ENCODE measurements at places on chromosomes 1 and 21.

DNA sequence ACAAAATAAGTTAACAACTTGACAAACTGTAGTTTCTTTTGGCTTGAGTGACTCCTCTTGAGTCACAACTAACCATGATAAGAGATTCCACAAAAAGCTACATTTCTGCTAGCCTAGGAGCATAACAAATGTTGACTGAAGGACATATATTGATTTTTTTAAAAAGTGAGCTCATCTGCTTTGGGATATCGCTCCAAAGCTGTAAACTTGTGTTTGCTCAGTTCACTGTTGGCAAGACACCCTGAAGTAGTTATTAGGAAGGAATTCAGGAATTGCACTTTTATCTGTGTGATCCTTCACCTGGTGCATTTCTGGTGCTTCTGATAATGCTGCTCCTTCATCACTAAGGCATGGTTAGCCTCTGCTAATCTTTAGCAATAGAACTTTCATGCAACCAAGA is 23.7 kb downstream of the RWDD3 start:
- no peak for DNase-seq

GRCh38 chr1:175731581-175731980 is 11.8 kb downstream of the TNR start:
- no peak for DNase-seq

GRCh38 chr1:12028248-12028647 is 8.9 kb downstream of the MIIP start:
- DNase-seq = no peak

DNA sequence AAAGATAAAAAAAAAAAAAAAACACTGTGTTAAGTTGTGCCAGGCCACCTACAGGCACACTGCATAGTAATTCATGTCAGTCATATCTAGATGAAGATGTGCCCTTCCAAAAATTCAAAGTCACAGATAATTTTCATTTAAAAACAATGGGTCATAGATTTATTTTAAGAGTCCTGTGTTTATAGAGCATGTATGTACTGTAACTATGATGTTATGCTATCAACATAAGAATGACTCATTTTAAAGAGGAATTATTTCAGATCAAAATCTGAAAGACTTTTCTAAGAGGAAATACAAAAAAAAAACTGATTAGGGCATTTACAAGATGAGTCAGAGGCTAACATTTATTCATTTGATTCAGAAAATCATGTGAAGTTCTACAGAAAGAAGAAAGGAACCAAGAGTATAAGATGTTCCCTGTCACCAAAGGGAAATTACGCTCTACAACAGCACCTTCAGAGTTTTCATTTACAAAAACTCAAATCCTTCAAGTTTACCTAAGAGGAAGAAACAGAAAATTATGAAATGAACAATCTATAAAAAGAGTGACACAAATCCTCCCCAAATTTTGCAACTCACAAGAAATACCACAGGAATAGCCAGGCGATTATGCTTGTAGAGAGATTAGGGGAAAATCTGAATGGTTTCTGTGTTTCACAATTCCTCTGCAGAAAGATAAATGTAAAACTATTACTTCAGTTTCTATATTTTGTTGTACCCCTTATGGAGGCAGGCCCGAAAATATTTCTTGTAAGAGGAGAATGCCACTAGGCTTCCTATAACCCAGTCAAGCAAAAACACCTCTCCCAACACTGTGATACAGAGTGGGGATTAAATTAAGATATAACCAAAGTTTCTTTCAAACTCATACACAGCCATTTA is 13.8 kb downstream of the TP53BP2 start:
- DNase-seq = no peak

DNA sequence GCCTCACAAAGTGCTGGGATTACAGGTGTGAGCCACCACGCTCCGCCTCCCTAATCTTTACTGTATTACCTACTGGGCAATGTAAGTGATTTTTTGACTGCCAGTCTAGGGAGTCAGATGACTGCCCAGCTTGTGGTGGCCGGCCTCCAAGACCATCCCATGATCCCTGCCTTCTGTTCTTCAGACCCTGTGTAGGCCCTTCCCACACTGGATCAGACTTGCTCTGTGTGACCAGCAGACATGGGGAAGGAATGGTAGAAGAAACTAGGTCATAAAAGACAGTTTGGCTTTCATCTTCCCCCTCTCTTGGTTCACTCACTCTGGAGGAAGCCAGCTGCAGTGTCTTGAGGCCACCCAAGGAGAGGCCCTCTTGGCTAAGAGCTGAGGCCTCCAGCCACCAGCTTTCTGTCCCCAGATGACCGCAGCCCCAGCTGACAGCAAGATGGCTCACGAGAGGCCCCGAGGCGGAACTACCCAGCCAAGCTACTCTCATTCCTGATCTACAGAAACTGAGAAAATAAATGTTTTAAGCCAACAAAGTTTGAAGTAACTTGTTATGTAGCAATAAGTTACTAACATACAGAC is 14.5 kb upstream of the CBR3 start:
- no peak for DNase-seq

DNA sequence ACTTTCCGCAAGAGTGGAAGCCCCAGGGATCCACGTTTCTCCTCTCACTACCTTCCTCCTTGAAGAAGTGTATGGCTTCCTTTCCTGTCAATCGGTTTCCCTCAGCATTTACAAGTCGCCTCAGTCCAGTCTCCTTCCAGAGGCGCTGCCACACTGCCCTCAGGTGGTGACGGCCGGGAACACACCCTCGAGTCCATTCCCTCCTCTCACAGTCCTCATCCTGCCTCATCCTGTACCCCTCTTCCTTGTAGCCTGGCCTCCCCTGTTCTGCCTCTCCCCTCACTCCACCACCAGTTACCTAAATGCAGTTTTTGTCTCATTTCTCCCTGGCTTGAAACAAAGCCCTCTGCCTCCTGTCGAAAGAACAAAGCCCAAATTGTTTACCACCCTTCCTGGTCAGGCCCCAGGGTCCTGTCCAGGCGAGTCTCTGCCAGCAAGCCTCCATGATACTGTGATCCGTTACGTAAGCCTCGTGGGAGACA is 23.2 kb upstream of the LSM10 start:
- DNase-seq = no peak

DNA sequence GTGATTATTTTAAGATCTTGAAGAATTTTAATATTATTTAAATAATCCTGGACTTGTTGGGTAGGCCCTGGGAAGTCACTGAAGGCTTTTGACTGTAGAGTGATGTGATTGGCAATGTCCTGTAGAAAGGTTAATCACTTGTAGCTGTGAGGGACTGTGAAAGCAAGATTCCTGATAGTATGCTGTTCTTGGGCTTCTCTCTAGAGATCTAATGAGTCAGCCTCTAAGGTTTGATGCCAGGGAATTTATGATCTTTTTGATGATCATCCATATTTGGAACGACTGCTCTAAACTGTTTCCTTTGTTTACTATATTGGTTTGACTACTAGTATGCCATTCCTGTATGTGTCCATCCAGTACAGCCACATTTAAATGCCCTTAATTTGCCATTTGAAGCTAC is 56.5 kb downstream of the CAMSAP2 start:
- no peak for DNase-seq

DNA sequence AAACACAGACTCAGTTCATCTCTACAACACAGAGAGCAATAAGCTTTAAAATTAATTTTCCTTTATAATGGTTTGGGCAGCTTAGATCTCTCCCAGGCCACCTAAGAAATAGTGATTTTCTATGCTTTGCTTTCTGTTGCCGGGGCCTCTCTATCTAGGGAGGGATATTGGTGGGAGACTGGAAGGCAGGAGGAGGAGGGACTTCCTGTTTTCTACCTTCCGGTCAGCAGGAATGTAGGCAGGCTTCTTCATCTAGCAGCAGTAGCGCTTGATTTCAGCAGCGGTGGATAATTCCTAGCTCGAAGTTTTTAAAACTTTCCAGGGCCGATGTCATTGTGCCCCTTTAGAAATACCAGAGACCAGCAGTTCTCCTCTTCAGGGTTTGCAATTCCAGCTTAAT is 5.1 kb upstream of the DESI2 start:
- DNase-seq = no peak

DNA sequence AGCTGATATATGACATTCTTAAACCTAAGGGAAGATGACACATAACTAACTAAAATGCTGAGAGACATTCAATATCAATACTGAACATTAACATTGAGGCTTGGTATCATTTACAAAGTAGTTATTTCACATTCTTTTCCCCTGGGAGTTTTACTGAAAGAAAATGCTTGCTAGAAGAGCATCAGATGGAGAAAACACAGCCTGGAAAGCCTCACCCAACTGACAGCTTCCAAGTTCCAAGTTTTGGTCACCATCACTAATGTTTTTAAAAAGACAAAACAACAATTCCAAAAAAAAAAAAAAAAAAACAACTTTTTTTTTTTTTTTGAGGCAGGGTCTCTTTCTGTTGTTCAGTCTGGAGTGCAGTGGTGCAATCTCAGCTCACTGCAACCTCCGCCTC is 80.6 kb downstream of the DSCAM start:
- no peak for DNase-seq

DNA sequence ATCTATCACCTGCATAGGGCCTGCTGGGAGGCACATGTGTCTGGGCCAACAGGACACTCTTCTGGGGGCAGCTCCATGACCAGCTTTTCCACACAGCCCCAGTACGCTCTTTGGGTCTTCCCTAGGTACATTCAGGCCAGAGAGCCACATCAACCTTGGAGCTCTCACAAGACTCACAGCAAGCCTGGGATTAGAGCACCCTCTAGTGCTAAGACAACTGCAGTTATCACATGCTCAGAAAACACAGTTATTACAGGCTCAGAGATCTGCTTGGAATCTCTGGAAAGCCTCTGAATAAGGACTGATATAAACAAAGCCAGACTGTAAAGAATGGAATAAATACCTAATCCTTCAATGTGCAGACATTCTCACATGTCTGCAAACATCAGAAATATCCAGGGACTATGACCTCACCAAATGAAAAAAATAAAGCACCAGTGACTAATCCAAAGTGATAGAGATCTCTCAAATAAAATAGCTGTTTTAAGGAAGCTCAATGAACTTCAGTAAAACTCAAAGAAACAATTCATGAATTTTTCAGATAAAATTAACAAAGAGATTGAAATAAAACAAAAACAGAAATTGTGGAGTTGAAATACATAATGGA is 563.9 kb upstream of the NR5A2 start:
- no peak for DNase-seq

DNA sequence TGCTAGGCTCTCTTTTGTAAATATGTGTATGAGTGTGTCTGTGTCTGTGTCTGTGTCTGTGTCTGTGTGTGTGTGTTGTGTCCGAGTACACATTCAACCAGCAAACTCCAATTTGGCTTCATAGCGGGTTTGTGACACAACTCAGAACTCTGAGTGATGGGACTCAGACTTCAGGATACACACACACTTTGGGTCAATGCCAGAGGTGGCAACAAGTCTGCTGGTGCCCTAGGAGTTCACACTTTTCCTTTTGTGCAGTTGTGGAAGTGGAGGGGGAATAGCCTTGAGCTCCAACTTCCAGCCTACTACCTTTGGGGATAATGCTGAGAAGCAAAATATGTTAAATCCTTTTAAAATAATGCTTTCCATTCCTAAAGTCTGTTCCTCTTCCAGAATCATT is 16.6 kb upstream of the TBX15 start:
- DNase-seq = no peak

GRCh38 chr1:10019561-10019960 is 13.2 kb upstream of the UBE4B start:
- DNase-seq = no peak

- no peak for DNase-seq
Observed at GRCh38 chr1:206653715-206654459, 18.6 kb downstream of the DYRK3 start.

DNA sequence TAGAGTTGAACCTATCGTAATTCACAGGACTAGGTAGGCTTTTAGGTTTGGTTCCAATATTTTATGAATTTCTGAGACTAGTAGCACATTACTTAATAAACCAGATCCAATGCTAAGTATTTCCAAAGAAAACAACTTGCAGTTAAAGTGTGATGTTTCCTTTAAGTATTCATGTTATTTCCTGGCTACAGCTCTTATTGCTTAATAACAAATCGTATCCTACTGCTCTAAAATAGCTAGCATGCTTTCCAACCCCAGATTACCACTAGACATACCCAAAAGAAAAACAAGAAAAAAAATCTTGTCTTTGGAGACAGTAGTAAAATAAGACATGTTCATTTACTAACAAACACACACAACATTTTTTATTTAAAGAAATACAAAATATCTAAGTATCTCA is 898 bp downstream of the KRTAP27-1 start:
- no peak for DNase-seq

GRCh38 chr1:192571668-192572067 is 3.9 kb upstream of the RGS1 start:
- DNase-seq = no peak

GRCh38 chr1:238985312-238985711 is 401.1 kb upstream of the CHRM3 start:
- no peak for DNase-seq

DNA sequence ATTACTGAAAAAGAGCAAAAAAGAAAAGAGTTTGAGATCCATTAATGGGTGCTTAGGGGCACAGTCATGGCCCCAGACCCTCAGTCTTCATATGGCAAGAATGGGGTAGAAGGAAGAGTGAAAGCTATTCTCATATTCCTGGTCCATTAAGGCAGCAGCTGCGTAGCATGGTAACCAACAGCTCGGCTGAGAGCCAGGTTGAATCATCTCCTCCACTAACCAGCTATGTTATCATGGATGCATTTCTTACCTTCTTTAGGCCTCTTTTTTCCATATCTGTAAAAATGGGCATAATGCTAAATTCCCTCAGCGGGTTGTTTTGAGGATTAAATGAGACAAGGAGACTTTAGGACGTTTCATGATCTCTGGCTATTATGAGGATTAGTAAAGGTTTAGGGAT is 15.0 kb upstream of the SARS1 start:
- no peak for DNase-seq

GRCh38 chr1:42165511-42166210 is 1.1 kb upstream of the GUCA2A start:
- DNase-seq = no peak

DNA sequence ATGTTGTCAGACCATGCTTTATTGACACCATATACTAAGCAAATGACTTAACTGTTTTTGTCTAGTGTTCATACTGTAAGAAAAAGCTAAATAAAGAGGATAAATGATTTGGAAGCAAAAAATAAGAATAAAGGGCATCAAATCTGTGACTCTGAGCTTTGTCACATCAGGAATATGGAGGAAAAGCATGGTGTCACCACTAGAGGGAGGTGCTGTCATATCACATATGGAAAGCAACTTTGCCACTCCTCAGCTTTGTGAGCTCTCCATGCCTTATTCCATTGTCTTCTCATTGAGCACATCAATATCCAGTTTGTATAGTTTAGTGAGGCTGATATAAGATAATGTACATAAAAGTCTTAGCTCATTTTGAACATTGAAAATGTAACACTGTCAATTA is 20.8 kb upstream of the GBP1 start:
- no peak for DNase-seq

GRCh38 chr21:41564871-41565274 is 56.9 kb upstream of the TMPRSS2 start:
- DNase-seq = no peak
